Skin of body (tissue), 3 donors: ENCODE measurements at places on chromosomes 3 and 15. TPM values are rescaled to one million over a fixed set of nuclear protein-coding genes. Genes with fewer than 3 reads are reported as not detected.

- DNase-seq: peak; percentile 68
Measured at GRCh38 chr3:72288955-72289691, 504.2 kb upstream of the PROK2 start.

WNT7A gene
- total RNA-seq: 0.59 TPM

DNA sequence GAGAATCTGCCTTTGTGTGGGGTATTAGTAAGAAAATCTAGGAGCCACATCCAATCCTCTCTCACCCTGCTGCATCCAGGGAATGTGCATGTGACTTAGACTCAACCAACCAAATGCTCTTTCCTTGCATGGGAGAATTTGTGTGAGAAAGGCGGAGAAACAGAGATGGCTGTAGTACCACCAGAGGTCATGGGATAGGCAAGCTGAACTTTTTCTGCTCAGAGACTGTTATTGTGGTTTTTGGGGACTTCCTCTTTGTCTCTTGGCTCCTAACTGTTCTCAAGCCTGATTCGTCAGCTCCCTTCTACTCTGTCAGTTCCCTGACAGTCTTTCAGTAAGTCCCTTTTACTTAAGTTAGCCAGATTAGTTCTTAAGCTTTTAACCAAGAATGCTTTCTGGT lies 2.6 kb upstream of the ZSCAN2 start:
- DNase-seq: no peak

- no peak for DNase-seq
Measured at GRCh38 chr3:117553461-117553860, 843.9 kb downstream of the TUSC7 start.

DNA sequence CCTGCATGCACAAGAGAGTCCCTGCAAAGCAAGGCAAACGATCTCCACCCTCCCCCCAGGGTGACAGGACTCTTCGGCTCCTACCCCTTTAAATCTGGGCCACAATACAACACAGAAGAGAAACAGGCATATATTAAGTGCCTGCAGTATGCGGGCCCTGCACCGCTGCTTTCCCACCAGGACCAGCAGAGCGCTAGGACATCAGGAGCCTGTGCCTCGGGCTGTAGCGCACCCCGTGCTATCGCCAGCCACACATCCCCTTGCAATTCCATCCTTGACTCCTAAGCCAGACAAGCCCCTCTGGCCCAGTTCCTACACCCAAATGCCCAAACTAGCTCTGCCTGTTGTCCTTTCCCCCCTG lies 4.1 kb downstream of the GALNT15 start:
- no peak for DNase-seq

GRCh38 chr15:80526556-80527340 lies 122.6 kb downstream of the ARNT2 start:
- DNase-seq: no peak

REC114 gene
- total RNA-seq: not detected

DNA sequence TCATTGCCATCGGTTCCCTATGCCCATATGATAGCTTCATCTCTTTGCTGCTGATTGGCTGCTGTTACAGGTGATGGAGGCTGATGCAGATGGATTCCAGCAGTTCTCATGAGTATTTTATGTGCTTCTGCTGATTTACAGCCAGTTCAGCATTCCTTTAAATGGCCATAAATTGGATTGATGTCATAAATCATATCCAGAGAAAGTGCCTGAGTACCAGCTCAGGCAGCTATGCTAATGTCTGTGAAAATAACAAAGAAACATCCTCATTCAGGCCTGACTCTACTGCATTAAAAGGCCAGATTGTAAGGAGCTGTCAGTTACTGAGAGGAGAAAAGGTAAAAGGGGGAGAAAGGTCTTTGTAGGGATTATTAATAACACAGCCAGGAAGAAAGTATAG lies 756.8 kb downstream of the IGSF11 start:
- DNase-seq: no peak

MCF2L2 gene
- 0.89 TPM for total RNA-seq

SENP2 gene
- 38.5 TPM for total RNA-seq

DNA sequence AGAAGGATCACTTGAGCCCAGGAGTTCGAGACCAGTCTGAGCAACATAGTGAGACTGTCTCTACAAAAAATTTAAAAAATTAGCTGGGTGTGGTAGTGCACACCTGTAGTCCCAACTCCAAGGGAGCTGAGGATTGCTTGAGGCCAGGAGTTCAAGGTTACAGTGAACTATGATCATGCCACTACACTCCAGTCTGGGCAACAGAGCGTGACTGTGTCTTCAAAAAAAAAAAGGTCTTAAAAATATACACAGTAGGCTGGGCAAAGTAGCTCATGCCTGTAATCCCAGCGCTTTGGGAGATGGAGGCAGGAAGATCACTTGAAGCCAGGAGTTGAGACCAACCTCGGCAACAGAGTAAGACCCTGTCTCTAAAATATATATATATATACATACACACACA lies 11.2 kb upstream of the CAMK1 start:
- no peak for DNase-seq

CD96 gene
- total RNA-seq: 2.0 TPM

GRCh38 chr3:89697321-89697916 lies 590.0 kb downstream of the EPHA3 start:
- no peak for DNase-seq
